ENCODE measurements at places on chromosomes 4 and X.

GRCh38 chr4:85475631-85476233, 782 bp downstream of the ARHGAP24 start:
- DNase-seq: no peak

DNA sequence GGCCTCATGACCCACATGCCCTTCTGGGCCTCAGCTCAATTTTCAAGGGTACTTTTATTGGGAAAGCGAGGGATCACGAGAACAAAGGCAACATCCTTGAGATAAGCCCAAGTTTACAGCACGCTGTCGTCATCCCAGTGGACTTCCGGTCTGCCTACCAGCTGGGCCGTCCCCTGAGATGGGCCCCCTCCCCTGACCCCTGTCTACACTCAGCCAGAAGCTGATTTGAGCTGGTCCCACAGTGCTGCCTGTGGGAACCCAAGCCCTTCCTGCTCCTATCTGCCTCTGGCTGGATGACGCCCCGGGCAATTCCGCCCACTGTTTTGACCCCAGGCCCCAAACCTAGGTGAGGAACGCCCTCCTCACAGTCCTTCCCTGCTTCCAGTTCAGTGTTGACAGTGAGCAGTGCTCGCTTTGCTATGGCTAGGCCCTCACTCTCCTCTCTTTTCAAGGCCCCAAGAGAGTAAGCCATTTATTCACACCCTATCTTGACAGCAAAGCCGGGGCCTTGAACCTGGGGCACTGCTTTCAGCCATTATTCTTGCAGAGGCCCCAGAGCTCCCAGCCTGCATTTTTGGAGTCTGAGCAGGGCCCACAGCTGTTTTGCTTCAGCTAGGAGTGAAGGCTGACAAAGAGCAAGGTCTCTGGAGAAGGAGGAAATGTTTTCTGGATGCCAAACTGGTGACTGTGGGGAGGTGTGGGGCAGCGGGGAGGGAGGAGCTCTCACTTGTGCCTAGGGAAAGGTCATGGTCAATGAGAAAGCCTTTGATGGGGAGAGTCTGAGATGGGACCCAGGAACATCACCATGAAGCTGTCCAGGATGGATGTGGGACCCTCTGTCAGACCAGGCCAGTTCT, 164.6 kb upstream of the BCOR start:
- no peak for DNase-seq

DNA sequence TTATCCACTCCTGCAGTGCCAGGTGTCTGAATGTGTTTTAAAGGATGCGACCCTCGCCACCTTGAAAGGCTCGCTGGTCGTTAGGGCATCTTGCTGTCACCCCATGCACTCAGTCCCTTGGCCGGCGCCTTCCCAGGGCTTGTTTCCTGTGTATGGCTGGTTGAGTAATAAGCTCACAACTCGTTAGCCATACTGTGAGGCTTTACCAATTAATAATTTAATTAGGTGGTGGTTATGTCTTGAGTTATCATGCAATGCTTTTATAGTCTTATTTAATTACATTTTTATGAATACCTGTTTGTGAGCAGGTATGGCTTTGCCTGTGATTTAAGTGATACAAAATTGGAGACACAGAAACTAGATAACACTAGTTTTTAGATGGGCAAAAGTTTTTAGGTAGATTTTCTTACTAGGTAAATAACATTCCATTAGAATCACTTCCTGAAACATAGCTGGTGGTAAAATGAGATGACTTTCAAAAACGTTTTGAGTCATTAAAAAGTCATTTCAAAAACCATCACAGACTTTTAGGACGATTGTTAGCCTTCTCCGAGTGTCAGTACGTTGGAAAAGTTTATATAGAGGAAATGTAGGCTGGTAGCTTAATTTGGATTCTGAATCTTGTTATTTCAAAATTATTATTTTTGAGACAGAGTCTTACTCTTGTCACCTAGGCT, 18.2 kb downstream of the PTTG2 start:
- DNase-seq: peak; percentile 50

DNA sequence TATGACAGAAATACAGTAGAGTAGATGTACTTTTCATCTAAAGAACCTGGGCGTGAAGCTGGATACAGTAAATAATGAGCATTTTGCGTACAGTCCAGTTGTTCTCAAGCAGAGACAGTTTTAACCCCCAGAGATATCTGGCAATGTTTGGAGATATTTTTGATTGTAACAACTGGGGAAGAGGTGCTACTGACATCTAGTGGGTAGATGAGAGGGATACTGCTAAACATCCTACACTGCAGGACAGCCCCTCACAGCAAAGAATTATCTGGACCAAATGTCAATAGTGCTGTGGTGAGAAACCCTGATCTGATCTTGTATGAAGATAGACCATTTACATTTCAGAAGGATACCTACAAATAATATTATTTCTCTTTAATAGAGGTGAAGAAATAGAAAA, 200.2 kb upstream of the FAM47A start:
- no peak for DNase-seq

DNA sequence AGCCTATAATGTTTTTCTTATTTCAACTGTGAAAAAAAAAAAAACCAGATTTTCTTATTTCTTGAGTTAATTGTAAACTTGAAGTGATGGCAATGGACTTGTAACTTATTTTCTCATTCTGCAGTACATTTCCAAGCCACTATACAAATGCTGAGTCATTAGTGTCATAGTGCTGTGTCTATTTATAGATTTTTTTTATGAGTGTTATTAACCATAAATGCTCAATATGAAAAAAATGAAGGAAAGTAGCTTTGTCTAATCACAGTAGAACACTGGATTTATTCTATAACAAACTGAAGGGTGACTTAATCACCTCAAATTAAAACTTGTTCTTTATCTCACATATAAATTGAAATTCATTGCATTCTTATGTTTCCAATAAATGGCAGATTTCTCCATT, 718.6 kb downstream of the CCSER1 start:
- DNase-seq: no peak

DNA sequence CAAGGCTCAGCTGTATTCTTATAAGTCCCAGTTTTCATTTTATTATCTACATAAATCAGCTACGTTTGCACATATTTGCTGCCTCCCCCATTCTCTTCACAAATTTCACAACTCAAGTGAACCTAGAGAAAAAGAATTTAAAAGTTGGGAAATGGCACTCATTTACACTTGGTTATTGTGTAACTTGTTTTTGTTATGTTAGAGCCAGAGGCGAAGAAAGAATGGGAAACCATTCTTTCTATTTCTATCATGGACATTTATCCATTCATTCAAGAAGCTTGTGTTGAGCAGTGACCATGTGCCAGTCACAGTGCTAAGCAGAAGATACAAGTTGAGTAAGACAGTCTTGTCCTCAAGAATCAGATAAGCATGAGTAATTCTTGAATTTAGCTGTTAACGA, 13.5 kb downstream of the LIAS start:
- DNase-seq: no peak

DNA sequence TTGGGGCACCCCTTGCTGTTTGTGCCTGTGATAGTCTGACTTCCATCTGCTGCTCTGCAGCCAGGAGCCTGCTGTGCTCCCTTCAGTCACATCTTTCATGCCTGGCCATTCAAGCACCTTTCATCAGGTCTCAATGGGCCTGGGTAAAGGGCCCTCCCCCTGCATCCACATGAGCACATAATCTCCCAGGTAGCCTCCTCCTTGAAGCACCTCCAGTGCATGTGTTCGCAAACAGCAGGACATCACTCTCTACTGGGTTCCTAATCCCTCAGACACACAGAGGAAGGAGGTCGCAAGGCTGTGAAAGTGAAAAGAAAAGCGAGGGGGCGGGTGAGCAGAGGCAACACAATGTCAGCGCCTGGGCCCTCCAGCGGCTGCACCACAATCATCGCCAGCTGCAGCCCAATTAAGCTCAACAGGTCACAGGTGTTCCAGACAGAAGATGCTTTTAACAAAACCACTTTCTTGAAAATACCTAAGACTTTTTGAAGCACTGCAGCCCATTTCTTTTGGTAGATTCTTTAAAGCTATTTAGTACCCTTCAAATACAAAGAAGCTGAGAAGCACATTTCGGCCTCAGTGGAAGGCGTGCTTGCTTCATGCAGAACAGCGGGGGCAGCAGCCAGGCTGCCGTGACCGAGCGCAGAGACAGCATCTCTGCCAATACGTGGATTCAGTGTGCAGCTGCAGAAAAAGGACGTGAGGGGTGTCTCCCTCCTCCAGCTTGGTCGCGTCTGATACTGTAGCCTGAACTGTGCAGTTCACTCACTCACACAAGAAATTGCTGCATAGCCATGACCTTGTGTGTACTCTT, 92.2 kb upstream of the SPRY1 start:
- DNase-seq: no peak

DNA sequence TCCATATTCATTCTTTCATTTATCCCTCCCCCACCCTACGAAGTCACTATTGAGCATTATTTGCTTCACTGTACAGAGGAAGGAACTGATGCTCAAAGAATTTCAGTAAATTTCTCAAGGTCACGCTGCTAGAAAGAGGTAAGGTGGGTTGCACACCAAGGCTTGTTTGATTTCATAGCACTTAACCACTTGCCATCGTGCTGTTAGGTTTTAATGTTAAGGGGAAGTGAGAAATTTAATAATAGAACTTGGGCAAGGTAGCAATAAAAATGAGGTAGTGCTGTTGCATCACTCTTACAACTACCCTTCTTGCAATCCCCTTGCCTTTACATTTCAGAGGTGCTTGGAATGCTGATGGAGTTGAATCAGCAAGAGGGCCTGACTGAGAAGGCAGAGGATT, 343.1 kb downstream of the MID1IP1 start:
- DNase-seq: peak; percentile 82

DNA sequence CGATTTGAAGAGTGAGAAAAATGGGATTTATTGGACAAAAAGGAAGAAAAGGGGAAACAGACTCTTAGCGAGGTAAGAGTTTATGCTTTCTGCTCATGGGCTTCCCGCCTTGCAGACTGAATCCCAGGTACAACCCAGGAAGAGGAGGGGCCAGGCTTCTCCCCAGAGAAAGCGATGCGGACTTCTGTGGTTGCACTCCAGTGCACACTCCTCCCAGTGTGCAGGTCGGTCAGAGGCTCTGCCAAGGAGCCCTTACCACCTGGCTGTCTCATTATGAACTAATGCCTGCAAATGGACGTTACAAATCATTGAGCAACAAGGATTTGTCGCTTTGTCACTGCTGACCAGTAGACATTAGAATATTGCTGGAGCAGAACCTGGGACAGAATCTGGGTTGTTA, 39.9 kb upstream of the GLRA2 start:
- no peak for DNase-seq

DNA sequence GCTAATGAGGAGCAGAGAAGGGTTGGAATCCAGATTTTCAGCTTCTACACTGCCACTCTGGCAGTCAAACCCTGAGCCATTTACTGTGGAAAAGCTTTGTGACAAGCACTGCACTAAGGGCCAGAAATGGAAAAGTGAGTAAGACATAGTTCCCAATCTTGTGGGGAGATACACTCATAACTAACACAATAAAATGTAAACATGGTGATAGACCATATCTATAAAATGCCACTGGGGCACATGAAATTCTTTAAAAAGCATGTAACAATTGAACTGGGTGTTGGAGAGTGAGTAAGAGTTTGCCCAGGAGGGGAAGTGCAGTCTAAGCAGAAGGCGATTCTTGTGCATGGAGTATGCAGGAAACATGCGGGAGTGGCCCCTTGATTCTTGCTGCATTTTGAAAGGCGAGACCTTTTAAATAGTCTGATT, 32.0 kb upstream of the ANXA5 start:
- DNase-seq: no peak

GRCh38 chr4:52957835-52958631, 95.9 kb downstream of the RASL11B start:
- DNase-seq: no peak

GRCh38 chr4:150828159-150828558, 186.9 kb downstream of the LRBA start:
- no peak for DNase-seq

DNA sequence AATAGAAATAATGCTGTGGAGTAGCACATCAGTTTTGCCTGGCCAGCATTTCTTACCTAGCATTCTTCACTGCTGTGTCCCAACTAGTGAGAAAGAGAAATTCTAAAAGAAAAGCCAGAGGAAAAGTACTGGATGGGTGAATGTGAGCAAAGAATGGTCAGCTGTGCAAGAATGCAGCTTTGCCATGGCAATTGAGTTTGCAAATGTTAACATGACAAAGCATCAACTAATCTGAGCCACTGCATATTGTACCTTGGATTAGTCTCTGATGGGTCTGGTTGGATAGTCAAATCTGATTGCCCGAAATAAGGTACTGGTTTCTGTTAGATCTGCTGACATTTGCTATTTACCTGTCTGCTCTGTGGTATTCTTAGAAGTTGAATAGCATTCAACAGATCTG, 38.7 kb downstream of the ADD1 start:
- DNase-seq: no peak

- no peak for DNase-seq
These were observed 45.5 kb upstream of the STK26 start for GRCh38 chrX:131977619-131978018.

GRCh38 chr4:143313521-143313920, 23.2 kb upstream of the GAB1 start:
- DNase-seq: no peak

DNA sequence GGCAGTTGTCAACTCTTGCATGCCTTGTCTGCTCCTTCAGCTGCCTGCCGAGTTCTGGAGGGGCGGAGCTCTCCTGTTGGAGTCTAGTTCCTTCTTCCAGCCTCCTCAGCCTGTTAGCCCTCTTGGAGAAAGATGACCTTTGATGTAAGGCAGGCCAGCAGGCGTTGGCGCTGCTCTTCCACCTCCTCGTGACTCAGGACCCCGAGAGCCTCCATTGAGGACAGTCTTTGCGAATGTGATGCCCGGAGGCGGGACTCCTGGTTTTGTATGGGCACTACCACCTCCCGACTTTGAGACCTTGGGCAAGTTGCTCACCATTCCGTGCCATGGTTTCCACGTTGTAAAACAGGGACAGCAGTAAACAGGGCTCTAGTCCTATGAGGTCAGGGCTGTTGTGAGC, 108.3 kb downstream of the TENM3 start:
- DNase-seq: no peak

DNA sequence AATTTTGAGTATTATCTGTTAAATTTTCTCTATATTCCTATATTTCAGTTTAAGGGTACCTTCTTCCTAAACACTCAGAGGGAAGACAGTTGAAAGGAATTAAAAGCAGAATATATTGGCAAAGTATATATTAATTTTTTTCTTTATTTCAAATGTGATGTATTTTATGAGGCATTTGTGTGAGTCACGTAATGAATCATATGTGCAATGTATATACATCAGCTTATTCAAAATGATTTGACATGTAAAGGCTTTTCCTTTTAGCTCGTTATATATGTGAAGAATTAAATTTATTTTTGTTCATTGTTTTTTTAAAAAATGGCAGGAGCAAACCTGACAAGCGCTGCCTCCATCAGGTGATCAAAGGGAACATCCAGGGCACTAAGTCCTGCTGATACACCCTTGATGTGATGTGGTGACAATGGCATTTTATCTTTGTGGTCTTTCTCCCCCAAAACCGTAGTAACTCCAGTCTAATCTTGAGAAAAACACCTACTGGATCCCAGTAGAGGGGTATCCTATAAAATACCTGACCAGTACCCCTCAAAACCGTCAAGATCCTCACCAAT, 8.9 kb downstream of the WWC2 start:
- DNase-seq: no peak

GRCh38 chr4:153465140-153465539, 1.0 kb upstream of the TMEM131L start:
- DNase-seq: peak; percentile 31

GRCh38 chr4:112280386-112281056, 5.2 kb downstream of the TIFA start:
- DNase-seq: no peak

- DNase-seq: no peak
These were observed 43.7 kb downstream of the LDOC1 start for GRCh38 chrX:141133272-141133671.
